ENCODE measurements at places on chromosomes 16 and 17.

DNA sequence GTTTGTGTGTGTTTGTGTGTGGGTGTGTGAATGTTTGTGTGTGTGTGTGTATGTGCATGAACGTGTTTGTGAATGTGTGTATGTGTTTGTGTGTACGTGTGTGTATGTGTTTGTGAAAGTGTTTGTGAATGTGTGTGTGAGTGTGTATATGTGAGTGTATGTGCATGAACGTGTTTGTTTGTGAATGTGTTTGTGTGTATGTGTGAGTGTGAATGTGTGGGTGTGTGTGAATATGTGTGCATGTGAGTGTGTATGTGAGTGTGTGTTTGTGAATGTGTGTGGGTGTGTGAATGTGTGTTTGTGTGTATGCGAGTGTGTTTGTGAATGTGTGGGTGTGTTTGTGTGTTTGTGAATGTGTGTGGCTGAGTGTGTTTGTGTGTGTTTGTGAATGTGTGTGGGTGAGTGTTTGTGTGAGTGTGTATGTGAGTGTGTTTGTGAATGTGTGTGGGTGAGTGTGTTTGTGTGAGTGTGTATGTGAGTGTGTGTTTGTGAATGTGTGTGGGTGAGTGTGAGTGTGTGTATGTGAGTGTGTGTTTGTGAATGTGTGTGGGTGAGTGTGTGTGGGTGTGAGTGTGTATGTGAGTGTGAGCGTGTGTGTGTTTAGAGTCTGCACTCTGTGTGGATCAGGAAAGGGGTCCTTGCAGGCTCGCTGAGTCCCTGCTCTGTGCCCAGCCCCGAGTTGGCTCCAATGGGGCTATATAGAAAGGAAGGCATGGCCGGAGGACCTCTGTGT is 890 bp upstream of the CD300A start:
- no peak for DNase-seq

GRCh38 chr17:82145550-82146155 is 47.6 kb upstream of the FASN start:
- no peak for DNase-seq

DNA sequence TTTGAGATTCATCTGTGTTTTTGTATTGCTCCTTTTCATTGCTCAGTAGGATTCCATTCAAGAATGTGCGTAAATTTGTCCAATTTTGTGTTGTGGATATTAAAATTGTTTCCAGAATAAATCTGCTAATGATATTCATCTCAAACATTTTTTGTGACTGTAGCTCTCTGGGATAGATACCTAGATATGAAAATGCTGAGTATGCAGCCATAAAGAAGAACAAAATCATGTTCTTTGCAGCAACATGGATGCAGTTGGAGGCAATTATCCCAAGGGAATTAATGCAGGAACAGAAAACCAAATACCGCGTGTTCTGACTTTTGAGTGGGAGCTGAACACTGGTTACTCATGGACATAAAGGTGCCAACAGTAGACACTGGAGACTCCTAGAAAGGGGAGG is 40.2 kb upstream of the ATF7IP2 start:
- DNase-seq = no peak

DNA sequence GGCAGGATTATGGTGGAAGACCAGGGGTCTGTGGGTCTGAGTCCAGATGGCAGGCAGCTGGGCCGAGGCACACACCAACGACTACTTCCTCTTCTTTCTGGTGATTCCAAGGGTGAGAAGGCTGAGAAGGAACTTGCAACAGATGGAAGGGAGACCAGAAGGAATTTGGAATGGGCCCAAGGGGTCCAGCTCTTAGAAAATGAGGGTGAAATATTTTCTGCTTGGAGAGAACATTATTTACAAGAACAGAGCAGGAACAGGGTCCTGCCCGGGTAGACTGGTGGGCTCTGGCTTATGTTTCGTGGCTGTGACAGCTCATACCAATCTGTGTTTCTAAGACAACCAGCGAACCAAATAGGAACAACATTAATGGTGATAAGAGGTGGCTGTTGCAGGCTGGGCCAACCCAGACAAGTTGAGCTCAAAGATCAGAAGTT is 36.6 kb downstream of the CCDC42 start:
- no peak for DNase-seq

DNA sequence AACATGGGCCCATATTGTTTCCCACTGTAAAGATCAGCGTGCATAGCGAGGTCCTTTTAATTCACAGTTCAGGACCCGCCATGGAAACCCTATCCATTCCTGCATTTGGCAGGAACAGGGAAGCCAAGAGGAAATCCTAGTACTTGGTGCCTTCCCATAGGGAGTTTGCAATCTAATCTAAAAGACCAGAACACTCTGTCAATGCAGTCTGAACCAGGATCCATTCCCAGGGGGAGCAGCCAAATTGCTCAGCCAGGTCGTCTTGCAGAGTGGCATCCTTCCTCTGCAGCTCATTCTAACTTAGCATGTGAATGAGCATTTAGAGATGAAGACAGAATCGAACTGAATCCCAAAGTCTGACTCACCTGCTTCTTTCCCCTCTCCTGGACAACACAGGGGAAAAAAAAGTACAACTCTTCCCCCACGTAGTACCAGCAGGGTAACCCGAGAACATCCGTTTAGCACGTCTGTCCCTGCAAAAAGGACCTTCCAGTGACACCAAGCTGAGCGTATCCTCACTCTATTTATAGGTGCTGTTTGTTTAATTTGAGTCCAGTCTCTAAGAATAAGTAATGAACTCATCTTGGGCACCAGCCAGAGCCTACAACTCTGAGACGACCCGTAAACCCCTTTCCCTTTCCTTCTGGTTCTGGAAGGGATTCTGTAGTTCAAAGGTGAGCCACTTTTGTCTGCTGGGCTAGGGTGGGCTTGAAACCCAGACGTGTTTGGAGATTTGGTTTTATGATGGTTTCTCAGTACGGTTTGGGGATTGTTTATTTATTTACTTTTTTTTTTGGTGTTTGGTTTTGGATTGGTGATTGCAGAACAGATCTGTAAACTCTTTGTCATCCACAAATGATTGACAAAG is 74.5 kb downstream of the ERCC4 start:
- no peak for DNase-seq

GRCh38 chr16:84068783-84069462 is 26.3 kb upstream of the SLC38A8 start:
- no peak for DNase-seq

GRCh38 chr16:12132290-12132689 is 155.8 kb downstream of the SNX29 start:
- no peak for DNase-seq

GRCh38 chr16:68031951-68032350 is 8.9 kb downstream of the DUS2 start:
- no peak for DNase-seq

DNA sequence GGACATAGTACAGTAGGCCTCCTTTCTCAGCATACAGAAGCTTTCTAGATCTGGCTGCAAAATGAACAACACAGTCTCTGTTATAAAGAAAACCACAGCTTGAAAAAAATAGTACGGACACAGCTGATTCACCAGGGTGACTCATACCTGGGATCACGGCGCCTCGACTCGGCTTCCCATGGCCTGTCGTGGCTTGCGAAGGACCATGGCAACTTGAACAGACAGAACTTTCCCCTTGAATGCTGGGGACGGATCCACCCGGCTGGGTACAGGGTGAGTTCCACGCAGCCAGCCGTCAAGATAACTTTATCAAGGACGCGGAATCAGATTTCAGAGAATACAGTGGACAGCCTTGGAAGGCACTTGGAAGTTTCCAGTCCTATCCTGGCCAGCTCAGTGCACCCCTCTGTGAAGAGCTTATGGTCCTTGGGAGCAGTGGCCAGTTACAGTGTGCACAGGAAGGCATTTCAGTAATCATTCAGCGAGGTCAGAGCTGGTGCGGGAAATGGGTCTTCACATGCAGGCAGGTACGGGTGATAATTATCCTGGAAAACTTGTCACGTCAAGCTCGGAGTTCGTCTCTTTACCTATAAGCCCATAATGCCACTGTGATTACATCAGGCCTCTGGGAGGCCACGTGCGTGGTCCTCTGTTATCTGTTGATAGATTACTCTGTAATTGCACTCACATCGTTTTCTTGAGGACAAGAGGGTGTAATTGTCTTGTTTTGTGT is 57.9 kb upstream of the MAF start:
- DNase-seq = no peak

- no peak for DNase-seq
These were observed 62.6 kb downstream of the TUBD1 start for GRCh38 chr17:59830007-59830630.

GRCh38 chr17:75277664-75278071 is 6.6 kb upstream of the MIF4GD start:
- no peak for DNase-seq

GRCh38 chr17:42891539-42892152 is 9.0 kb upstream of the G6PC1 start:
- no peak for DNase-seq

DNA sequence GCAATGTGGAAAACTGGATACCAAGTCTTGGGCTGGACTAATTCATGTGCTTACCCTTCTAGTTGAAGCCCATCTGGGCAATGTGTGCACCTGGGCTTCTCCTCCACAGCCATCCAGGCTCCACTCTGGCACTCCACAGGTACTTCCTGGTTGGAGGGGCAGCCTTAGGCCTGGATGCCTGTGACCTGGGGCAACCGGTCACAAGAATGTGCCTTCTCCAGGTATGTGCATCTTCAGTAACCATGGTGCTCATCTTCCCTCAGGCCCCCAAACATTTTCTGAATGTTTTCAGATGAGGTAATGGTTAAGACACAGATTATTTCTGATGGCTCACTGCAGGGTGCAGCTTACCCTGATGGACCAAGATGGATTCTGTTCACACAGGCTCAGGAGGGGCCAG is 11.1 kb downstream of the C16orf86 start:
- no peak for DNase-seq
